Thoracic aorta (tissue), 2 donors: ENCODE measurements at places on chromosomes 5 and 9. TPM values are rescaled to one million over a fixed set of nuclear protein-coding genes. Genes with fewer than 3 reads are reported as not detected.

IL31RA gene
- 6.6 TPM for total RNA-seq

OLFML2A gene
- total RNA-seq, result 5.4 TPM

GZMA gene
- total RNA-seq, result 1.1 TPM

LVRN gene
- total RNA-seq, result 0.92 TPM

SHISAL2B gene
- total RNA-seq, result not detected

MTX3 gene
- total RNA-seq, result 16.7 TPM

PCDHGA7 gene
- total RNA-seq, result 12.2 TPM

SH3TC2 gene
- 1.9 TPM for total RNA-seq

DNA sequence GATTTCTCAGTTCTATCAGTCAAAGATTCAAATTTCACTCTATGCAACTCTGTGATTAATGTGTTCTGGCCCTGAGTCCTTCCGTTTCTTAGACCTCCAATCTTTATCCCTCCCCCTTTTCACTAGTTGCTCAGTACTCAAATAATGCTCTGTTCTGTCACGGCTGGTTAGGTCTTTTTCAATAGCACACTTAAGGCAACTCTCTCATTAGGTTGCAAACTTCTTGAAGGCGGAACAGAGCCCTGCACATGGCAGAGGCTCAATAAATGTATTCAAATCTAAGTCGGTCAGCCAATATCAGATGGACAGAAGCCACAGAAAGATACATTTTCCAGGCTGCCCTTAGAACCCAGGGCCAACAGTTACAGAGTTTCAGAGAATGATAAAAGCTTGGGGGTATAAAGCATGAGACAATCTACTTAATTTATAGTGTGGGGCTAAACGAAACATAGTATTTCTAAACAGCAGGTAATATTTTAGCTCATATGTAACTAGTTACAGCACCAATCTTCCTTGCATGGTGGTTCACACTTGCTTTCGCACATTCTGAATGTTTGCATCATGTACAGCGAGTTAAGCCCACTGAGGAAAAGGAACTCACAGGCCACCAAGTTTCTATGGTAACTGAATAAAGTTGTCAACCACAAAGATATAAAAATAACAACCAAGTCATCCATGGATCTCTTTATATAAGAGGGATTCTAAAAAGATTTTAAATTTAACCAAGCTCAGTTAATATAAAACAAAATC, 67.1 kb upstream of the GOLPH3 start:
- DNase-seq, result no peak

- DNase-seq, result no peak
Observed at GRCh38 chr5:54795284-54795683, 190.1 kb downstream of the ESM1 start.

DNA sequence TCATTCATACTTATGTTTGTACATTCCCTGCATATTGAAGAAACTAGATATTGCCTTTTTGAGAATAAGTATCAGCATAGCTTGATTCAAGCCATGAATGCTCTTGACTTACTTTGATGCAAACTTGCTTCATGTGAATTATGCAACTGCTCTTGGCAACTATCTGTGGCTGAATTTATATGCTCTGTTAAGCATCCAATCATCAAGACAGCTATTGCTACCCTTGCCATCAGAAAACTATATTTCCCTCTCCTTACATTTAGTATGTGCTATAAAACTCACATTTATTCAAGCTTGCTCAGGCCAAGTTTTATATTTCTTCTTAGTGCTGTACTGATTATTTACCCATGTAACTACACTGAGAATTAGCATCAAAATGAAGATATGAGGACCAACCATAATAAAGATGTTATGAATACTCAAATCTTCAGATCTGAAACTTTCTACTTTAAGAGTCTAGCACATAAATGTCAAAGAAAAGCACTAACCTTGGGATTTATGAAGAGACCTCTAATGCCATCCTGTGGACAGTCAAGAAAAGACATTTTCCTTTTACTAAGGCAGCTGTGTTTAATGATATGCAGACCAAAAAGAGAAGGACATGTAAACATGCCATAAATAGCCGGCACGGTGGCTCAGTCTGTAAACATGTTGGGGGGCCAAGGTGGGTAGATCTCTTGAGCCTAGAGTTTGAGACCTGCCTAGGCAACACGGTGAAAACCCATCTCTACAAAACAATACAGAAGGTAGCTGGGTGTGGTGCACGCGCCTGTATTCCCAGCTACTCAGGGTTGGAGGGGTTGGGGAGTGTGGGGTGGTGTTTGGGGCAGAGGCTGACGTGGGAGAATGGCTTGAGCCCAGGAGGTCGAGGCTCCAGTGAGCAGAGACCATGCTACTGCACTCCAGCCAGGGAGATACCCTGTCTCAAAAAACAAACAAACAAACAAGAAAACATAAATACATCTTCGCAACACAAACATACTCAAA, 267.0 kb upstream of the TYRP1 start:
- no peak for DNase-seq

DNA sequence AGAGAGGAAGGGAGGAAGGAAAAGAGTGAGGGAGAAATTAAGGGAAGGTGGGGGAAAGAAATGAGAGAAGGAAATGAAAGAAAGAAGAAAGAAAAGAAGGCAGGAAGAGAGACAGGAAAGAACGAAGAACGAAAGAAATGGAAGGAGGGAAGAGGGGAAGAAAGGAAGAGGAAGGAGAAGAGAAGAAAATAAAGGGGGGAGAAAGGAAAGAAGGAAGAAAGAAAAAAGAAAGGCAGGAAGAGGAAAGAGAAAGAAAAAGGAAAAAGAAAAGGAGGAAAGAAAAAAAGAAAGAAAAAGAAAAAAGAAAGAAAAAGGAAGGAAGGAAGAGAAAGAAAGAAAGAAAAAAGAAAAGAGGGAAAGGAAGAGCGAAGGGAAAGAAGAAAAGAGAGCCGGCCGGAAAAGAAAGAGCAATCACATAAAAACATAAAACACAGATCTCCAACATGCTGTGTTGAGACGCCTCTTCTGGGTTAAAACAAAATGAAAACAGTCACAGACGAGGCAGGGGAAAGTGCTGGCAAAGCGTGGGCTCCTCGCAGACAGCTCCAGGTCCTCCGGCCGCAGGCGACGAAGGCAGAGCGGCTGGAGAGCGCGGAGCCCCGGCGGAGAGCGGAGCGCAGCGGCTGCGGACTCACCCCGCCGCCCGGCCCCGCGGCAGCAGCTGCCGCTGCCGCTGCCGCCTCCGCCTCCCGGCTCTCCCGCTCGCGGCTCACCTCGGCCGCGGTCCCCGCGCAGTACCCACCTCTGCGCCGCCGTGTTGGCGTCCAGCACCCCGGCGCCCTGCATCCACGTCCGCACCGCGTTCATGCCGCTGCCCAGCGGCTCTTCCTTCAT, 896 bp downstream of the EBF1 start:
- no peak for DNase-seq

DNA sequence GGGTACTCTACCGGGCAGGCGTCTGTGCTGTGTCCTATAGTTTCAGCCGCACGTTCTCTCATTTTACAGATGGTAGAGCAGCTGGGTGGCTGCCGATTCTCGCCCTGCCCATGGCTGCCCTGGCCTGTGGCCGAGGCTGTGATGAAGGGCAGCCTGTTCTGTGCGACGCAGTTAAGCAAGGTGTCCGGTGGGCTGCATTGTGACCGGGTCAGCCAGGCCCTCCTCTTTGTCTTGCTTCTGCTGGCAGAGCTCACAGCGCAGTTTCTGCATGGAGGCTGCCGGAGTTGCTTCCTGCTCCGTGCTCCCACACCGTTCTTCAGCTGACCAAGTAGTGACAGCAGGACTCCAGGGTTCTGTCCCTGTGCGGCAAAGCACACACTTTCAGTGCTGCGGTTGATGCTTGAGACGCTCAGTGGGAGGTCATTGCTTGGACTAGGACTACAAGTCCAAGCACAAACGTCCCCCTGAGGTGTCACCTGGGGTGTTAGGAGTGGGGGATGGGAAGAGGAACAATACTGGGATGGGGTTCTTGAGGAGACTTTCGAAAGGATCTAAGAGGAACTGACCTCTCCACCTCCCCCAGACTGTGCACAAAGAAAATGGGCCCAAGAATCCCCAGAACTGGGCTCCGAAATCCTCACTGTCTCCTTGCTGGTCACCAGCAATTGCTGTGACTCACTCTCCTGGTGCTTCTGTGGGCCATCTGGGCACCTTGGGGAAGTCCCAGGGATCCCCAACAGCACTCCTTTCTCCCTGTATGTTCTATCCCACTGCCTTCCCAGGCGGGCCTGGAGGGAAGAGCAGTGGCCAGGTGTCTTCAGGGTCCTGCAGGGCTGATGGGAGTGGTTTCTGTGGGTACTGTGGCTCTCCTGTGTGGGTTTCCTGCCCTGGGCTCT, 58.2 kb downstream of the GADD45G start:
- no peak for DNase-seq

DNA sequence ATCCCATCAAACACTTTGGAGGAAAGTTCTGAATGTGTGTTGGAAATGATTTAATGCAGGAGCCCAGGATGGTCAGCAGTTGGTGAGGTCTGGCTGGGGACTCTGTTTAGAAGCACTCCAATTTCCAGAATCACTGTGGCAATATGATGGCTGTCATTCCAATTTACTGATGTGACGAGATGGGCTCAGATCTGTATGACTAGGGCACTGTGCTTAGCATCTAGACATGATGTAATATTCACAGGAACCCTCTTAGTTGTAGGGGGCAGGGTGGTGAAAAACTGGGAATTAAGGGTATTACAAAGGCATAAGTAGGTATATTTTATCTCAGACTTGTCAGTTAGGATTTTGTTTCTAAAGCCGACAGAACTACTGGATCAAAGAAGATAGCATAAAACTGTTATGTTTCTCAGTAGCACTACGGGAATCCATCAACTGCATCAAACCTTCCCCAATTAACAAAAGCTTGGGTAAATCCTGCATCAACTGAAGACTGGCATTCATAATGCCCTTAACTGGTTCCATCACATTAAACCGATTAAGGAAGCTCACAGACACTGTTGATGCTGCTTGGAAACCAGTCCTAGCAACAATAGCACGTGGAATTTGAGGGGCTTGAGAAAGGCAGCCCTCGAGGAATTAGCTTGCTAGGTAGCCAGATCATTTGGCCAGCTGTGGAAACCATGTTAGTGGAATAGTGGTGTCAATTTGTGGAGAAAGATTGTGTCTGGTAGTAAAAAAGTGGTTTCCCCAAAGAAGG, 86.1 kb downstream of the SV2C start:
- no peak for DNase-seq

GRCh38 chr5:133398646-133399101, 213.7 kb downstream of the FSTL4 start:
- no peak for DNase-seq

- no peak for DNase-seq
Observed at GRCh38 chr9:111715471-111715870, 54.1 kb downstream of the GNG10 start.

DNA sequence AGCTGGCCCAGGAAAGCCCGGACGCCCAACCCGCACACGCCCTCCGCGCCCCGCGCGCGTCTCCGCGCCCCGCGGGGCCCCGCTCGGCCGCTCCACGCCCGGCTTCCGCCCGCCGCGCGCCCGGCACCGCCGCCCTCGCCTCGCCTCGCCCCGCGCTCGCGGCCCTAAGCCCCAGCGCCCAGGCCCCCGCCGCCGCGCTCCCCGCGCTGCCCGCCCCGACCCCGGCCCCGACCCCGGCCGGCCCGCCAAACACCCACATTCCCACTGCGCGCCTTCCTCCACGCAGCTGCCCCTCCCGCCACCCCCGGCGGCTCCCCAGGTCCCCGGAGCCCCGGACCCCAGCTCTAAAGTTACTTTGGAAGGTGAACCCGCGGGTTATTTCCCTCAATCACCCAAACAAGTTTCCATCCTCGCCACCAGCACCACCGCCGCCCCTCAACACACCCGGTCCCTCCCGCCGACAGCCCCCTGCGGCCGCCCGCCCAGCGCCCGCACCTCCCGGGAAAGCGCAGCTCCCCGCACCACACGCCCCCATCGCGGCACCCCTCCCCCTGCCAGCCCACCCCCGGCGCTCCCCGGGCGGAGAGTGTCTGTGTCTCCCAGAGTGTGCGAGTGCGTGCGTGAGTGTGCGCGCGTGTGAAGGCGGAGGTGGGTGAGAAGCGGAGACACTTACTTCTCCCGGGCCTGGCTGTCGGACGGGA, 439 bp downstream of the SSBP2 start:
- no peak for DNase-seq

DNA sequence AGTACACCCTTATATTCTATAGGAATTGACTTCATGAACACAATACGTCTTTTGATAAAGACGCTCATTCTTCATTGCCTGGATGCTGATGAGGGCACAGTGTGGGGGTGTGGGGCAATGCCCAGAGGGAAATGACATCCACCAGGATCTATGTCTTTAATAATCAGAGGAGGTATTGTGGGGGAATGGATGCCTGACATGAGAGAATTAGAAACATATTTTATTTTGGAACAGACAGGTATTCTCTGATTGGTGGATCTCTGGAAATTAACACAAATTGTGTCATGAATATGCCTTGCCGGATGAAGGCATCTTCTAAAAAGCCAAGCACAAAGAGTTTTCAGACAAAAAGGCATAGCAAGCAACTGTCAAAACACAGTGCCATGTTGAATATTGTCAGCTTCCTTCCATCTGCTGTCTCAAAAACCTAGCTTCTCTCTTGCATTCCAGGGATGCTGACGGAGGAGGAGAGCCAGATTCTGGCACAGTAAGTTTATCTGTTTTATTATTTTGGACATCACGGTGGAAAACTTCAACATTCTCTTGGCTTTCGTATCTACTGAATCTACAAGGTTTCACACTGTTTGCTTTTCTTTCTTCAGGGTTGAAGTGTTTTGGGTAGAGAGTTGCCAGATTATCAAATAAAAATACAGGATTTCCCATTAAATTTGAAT, 3.9 kb upstream of the C5orf58 start:
- DNase-seq, result no peak

- no peak for DNase-seq
Observed at GRCh38 chr5:135069895-135070657, 36.0 kb upstream of the PITX1 start.

- DNase-seq, result no peak
Observed at GRCh38 chr5:137667341-137667740, 68.5 kb downstream of the KLHL3 start.

DNA sequence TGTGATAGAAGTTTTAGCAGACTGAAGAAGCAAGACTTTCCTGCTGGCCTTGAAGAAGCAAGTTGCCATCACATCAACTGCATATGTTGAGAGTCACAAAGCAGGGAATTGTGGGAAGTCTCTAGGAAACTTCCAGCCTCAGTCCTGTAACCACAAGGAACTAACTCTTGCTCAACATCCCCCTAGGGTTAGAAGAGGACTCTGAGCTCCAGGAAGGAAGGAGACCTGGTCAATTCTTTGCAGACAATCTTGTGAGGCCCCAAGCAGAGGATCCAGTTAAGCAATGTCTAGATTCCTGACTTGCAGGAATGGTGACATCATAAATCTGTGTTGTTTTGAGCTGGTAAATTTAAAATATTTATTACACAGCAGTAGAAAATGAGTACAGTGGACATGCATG, 18.6 kb upstream of the ZNF366 start:
- DNase-seq, result no peak
